ENCODE measurements at places on chromosomes 5 and 9.

GRCh38 chr5:36685631-36686288, 79.4 kb downstream of the SLC1A3 start:
- DNase-seq = no peak

GRCh38 chr5:81495286-81495685, 101.4 kb upstream of the ACOT12 start:
- DNase-seq = no peak

- DNase-seq = no peak
Measured at GRCh38 chr5:181248277-181248676, 4.6 kb upstream of the RACK1 start.

DNA sequence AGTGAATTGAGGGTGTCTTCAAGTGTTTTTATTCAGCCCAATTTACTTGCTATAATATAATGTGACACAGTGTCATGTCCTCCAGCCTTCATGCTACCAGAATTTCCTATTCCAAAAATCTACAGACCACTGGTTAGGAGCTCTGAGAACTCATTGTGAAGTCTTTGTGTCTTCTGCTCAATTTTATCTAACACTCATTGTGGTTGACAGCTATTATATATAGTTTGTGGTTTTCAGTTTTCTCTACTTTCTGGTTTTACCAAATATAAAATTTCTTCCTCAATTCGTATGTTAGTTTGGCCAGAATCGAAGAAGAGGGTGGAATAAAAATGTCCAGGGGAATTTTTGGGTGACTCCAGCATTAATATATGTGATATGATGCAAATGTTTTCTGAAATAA, 509.3 kb upstream of the NUDT12 start:
- DNase-seq = no peak

- DNase-seq = no peak
Measured at GRCh38 chr9:109428854-109429253, 69.3 kb downstream of the PTPN3 start.

DNA sequence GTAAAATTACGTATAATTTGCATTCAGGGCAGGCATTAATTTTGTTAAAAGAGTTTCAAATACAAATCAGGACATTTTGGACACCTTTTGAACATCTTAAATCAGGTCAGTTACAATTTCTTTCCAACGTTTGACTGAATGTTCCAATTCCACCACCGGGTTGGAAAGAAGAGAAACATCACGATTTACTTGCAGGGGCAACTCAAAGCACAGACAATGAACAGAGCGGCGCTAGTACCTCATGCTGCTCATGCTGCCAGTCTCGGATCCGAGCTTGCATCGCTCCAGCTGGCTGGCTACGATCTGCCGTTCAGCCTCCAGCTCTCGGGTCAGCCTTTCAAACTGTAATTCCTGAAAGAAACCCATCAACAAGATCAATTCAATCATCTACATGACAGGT, 339.5 kb downstream of the CTNND2 start:
- no peak for DNase-seq

DNA sequence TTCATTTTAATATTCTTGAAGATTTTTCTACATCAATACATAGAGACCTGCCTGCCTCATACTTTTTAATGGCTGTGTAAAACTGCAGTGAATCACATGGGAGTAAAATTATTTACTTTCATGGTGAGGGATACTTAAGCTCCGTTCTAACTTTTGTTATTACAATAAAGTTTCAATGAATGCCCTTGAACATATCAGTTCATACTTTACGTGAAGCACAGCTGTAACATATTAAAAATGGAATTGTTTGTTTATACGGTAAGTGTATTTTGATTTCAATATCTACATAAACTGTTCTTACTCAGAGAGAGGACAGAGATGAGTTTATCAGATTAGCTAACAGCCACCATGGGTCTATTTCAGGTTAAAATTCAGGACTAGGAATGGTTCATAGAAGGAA, 155.1 kb downstream of the NR3C1 start:
- DNase-seq = no peak

DNA sequence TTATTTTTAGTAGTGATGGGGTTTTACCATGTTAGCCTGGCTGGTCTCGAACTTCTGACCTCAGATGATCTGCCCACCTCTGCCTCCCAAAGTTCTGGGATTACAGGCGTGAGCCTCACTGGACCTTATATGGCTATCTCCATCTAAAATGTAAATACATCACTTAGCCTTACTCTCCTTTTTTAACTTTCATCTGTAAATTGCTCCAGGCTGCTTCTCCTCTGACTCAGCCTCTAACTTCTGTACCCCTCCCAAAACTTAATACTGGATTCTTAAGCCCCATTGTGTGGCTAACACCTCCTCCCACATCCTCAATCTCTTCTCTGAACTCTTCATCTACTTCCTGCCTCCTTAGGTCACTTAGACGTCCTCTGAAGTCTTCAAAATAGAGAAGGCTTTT, 4.0 kb downstream of the SNX30 start:
- no peak for DNase-seq

- DNase-seq = no peak
Measured at GRCh38 chr9:124125651-124125977, 114.0 kb downstream of the LHX2 start.

DNA sequence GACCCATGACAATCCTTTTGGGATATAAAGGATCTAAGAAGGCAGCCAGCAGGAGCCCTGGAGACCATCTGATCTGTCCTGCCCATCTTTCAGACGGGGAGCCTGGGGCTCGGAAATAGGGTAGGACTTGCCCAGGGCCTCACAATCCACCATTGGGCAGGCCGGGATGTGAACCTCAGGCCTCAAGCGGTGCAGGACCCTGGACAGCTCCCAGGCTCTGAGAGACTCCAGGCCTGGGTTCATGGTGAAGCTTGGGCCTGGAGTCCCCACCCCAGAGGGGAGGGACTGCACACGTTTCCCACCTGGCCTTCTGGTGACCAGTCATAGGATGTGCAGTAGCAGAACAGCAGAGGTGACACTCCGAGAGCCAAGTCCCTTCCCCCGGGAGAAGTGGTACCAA, 36.6 kb upstream of the RAPGEF1 start:
- DNase-seq = no peak

DNA sequence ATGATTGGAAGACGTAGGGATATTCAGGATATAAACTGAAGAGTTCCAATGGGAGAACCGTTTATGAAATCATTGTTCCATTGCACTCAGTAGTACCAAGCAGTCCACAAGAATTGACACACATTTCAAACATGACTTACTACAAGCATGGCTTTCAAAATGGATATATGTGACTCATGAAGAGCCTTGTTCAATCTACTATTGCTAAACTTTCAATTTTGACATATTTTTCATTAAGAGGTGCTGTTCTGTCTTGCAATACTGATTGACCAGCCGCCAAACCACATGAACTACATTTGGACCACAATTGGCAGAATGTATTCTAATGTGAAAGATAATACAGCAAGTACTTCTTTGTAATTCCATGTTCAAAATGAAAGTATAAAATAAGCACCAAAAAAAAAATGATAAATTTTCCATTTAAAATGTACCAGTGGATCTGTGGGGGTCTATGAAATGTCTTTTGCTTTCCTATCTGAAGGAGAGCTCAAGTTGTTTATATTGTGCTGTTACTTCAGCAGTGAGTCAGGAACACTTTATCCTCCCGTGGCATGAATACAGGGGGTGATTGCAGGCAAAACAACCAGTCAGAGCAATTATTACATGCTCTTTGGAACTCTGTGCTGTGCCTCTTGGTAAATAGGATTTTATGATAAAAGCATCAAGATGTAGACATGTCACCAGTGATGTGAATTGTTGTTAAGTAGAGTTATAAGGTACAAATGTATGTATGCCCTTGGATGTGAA, 366.0 kb downstream of the ARRDC3 start:
- no peak for DNase-seq

Data from chondrocyte (in vitro differentiated cells).